ENCODE measurements at places on chromosomes 16 and 17.

DNA sequence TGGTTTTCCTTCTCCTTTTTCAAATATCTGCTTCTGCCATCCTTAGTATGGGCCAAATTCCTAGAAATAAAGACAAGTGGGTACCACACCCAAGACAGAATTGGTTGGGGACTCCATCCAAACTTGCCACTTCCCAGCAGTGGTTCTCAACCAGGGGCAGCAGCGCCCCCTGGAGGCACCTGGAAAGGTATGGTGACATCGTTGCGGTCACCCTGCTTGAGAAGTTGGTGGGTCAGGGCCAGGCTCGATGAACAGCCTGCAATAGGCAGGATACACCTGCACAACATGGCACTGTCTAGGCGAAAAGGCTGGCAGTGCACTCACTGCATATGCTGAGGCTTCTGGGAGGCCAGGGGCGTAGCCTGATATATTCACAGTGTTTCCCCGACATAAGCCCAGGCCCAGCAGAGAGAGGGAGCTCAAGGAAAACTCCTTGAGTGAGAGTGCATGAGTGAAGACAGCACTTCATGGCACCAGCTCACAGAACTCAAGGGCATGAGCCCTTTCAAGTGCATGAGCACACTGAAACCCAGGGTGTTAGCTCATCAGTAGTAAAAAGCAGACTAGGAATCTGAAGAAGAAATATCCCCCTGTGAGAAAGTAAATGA, 57.7 kb downstream of the CMC2 start:
- no peak for DNase-seq

DNA sequence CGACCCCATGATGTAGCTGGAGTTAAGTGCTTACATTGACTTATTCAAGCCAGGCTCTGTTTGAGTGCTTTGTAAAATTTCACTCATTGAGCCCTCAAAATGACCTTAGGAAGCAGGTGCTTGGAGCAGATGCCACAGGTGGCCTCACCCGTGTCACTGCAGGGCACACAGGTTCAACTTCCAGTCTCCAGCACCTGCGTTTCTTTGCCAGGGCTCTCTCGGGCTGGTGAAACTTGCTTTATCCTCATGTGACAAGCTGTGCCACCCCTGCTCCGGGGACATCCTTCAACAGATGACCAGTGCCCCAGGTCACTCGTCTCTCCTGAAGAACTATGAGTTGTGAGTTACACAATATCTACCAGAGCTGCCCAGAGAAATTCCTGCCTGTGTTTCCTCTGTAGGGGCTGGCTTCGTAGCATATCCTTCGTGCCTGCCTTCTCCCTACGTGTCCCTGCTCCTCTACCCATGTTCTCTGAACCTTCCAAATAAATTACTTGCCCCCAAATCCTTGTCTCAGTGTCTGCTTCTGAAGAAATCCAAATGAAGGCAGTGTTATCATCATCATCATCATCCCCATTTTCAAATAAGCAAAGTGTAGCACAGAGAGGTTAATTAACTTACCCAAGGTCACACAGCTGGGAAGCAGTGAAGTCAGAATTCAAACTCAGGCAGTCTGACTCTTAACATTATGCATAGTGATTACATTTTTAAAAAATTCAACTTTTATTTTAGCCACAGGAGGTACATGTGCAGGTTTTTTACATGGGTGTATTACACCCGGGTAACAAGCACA, 352.5 kb downstream of the NPIPA8 start:
- no peak for DNase-seq

DNA sequence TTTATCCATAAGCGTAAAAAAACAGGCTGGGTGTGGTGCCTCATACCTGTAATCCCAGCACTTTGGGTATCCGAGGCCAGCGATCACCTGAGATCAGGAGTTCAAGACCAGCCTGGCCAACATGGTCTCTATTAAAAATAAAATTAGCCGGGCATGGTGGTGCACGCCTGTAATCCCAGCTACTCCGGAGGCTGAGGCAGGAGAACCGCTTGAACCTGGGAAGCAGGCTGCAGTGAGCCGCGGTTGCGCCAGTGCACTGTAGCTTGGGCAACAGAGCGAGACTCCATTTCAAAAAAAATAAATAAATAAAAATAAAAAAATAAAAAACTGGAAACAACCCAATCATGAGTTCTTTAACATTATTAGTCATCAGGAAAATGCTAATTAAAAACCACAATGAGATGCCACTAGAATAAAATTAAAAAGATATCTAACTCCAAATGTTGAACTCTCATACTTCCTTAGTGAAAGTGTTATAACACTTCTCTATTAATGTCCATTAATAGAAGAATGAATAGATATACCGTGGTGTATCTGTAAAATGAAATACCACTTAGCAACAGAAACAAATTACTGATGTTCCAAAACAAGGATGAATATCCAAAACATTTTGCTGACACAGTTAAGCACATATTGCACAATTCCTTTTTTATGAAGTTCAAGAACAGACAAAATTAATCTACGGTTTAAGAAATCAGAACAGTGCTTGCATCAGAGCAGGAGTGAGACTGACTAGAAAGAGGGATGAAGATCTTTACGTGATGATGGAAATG, 13.1 kb downstream of the MPHOSPH6 start:
- DNase-seq = no peak

GRCh38 chr16:54366943-54367342, 80.4 kb upstream of the IRX3 start:
- DNase-seq = no peak

DNA sequence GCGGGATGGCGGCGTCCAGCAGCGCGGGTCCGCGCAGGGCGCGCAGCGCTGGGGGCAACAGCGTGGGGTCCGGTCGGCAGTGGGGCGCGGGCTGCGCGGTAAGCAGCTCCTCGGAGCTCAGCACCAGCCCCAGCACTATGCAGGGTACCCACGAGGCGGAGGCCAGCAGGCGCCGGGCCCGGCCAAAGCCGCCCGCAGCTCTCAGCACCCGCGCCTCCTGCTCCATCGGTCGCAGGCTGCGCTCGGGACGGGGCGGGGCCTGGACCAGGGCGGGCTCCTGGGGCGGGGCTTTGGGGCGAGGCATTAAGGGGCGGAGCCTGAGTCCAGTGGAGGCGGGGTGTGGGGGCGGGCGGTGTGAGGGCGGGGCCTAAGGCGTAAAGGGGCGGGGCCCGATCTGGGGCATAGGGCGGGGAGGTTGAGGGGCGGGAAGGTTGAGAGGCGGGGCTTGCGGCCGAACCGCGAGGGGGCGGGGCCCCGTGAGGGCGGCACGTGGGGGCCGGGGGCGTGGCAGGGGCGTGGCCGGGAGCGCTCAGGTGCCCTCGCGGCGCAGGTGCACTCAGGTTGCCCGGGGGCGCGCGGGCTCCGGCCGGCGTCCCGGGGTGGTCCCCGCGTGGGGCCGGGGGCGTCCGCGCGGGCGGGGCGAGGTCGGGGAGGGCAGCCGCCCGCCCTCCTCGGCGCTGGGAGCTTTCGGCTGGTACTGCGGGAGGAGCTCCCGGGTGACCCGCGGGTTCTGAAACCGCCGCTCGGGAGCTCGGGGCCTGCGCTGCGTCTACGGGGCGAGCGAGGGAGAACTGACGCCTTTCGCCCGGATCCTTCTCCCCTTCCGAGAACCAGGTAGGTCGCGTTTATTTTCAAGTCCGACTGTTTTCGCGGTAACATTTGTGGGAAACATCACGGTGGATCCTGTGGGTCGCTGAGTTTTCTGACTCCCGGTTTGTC, 1.4 kb upstream of the SLC22A31 start:
- peak; percentile 69 for DNase-seq

DNA sequence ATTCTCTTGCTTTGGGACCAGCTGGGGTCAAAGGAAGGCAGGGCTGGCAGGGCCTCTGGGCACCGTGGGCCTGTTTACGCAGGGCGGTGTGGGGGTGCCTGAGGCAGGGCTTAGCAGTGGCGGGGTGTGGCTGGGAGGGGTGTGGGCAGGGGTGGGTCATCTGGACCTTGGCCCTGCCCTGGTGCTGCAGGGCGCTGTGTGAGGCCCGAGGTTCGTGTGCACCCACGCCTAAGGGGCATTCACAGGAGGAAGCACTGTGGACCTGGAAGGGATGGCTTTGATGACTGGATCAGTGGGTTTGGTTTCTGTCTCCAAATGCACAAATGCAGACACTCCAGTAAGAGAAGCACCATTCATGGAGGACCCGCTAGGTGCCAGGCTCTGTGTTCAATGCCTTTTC, 37.3 kb downstream of the BCO1 start:
- DNase-seq = no peak

DNA sequence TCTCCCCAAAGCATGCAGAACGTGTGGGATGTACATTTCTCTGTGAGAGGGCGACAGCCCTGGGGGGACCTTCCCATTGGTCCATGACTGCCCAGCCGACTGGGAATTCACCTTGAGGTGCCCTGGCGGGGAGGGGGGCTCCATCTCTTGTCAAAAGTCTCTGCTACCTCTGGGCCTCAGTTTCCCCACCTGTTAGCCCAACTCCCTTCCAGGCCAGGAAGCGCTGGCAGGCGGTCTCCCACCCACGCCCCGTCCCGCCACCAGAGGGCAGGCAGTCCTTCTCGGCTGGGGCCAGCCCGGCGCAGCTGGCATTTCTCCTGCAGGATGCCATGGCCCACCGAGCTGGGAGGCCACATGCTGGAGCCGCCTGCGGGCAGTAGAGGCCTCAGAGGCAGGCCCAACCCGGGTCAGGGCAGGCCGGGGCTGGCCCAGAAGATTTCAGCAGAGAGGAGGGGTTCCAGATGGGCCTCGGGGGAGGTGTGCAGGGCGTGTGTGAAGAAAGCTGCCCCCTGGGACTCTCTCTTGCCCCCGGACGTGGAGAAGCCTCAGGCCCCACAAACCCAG, 16.6 kb downstream of the CD7 start:
- DNase-seq = peak; percentile 65

DNA sequence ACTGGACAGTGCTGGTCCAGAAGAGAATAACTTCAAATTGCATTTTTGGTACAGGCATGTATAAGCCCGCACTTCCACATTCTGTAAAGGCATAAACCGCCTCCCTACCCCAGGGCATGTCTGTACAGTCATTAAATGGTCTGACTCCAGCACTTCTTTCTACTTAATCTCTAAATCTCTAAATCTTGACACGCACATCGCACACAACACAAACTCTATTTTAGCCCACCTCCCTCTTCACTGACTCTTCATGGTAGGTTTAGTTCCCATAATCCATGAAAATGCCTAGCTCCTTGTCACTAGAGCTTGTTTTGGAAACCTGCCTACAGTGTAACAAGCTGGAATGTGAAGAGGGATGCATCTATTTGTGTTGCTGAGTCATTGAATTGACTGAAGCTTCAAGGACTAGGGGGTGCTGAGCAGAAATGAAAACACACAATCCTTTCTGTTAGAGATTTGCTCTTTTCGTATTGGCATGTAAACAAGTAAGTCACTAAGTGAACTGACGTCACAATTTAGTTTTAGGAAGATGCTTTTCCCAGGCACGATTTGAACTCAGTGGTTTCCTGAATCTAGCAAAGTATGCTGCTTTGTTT, 1.6 kb upstream of the DUSP14 start:
- no peak for DNase-seq

- DNase-seq = no peak
Measured at GRCh38 chr17:35684055-35684802, 47.2 kb upstream of the RASL10B start.

DNA sequence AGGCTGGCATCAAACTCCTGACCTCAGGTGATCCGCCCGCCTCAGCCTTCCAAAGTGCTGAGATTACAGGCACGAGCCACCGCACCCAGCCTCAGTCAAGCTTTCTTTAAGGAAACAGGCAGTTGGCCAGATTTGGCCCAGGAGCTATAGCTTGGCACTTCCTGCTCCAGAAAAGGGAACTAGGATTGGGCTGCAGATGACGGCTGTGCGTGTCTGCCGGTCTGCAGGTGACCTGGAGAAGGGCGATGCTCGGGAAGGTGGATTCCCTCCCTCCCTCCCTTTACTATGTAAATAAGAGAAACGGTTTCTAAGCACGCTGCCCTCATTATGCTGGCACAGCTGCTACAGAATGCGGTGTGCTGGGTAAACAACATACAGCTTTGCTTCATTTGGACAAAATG, 215.9 kb downstream of the RPTOR start:
- no peak for DNase-seq

GRCh38 chr16:69204172-69204571, 17.2 kb downstream of the SNTB2 start:
- DNase-seq = no peak

- DNase-seq = no peak
Measured at GRCh38 chr17:50059256-50059655, 3.3 kb downstream of the ITGA3 start.

DNA sequence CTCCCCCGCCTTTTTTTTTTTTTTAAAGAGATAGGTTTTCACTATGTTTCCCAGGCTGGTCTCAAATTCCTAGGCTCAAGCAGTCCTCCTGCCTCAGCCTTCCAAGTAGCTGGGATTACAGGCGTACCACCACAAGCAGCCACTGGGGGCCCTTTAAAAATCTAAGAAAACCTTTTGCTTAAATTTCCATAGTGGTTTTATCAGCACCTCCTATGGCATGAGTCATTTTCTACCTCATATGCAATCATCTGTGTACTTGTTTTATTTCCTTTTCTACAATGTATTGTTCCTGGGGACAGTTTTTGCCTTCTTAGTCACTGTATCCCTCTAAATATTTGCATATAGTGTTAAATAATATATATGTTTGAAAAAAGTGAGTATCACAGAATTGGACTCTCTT, 29.2 kb downstream of the GNA13 start:
- peak; percentile 17 for DNase-seq

- DNase-seq = no peak
Measured at GRCh38 chr17:72972263-72972951, 120.1 kb downstream of the SLC39A11 start.

DNA sequence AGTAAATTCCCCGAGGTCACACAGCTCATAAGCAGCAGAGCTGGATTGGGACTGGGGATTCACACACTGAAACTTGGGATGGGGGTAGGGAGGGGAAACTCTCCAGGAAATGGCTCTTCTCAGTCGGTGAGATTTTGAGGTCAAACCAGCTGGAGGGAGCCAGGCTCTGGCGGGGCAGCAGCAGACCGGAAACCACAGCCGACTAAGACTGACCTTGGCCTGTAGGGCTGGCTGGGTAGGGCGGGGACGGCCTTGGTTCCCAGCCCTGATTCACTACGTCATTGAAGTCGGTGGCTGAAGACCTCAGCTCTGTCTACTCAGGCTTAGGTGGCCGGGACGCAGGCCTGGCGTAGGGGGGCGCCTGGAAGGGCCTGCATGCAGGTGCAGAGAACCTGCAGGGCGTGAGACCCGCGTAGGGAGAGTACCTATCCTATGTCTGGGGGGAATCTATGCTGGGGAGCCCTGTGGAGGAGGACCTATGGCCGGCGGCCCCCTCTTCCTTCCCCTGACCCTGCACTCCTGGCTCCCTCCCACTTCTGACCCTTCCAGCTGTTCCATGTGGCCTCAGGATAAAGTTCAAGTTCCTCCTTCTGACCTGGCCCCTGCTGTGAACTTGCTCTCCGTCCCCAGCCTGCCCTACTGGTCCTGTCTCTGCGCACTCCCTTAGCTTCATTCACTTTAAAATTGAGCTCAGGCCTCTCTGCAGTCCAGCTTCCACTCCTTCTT, 11.9 kb upstream of the SLC4A1 start:
- DNase-seq = no peak

- no peak for DNase-seq
Measured at GRCh38 chr17:79633154-79633553, 22.3 kb upstream of the RBFOX3 start.

Data from activated T-cell treated with anti-CD3 and anti-CD28 coated beads for 1 hour (primary cell).